ENCODE measurements at places on chromosomes 5 and 9.

GRCh38 chr5:54908774-54909525 is 76.4 kb downstream of the ESM1 start:
- DNase-seq = no peak

DNA sequence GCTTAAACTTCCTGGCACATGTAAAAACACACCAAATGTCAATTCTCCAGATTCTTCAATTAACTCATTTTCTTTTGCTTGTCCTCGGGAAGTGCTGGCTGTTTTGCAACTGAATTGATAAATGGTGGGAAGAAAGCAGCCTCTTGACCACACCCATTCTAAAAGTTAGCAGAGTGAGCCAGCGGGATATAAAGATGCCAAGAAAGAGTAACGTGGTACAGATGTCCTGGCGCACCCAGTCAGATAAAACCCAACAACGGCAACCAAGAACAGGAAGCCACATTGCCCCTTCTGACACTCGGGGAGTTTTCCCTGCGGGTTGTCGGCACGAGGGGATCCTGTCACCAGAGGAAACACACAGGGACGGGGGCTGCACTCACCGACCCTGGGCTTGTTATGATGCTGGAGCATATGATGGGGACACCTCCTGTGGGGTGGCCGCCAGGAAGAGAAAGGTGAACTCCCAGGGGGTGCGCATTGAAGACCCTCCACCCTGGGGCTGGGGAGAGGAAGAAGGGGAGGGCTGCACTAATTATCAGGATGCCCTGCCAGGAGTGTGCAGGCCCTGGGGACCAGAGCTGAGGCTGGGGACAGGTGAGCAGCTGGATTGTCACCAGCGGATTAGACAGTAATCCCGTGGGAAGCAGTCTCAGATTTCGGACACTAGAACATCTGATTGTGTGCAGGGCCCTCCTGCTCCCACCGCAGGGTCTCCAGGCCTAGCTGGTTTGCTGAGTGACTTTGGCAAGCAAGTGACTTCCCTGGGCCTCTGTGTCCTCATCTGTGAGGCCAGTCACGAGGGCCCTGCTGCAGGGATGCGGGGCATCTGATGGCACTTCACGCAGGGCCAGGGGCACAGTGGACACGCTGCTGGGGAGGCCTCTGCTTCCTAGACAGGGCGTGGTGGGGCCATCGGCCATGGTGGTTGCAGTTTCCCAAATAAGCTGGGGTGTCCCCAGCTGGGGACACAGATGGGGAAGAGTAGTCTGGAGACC is 59.2 kb downstream of the CRB2 start:
- no peak for DNase-seq

DNA sequence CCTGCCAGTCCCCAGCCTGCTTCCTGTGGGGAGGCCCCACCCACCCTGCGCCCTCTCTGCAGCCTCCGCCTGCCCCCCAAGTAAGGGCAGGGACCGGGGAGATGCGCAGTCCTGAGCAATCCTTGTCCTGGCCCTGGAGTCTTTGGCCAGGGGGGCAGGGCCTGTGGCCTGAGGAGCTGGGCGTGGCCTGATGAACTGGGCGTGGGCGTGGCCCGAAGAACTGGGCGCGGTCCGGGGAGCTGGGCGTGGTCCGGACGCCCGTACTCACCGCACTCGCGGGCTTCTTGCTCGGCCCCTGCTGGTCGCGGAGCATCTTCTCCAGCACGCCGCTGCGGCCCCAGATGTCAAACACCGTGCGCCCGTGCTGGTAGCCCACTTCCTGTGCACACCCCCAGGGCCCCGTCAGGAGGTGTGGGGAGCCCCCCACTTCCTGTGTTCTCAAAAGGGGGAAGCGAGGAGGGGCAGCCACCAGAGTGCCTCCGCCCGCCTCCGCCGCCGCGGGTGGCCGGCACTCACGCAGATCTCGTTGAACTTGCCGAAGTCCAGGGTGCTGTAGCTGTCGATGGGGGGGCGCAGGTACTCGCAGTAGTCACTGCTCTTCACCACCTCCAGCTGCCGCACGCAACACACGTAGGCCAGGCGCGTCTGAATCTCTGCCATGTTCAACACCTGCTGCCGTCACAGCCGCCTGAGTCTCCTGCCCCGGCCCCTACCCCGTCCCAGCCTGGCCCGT is 2.7 kb upstream of the NSMF start:
- DNase-seq = peak; percentile 81

DNA sequence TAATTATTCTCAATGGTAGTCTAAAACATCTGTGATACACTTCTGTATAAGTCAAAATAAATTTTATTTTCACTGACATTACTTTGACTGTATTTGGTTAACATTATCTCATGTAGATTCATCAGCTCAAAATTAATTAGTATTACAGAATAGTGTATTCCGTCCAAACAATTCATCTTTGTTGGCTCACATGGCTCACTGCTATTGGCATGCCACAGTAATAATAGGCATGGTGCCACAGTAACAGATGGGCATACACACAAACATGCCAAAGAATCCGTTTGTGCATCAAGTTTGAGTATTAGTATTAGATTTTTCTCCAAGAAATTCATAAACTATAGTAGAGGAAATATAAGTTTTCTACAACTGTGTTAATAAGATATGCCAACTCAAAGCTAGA is 14.2 kb downstream of the AP3B1 start:
- DNase-seq = no peak

DNA sequence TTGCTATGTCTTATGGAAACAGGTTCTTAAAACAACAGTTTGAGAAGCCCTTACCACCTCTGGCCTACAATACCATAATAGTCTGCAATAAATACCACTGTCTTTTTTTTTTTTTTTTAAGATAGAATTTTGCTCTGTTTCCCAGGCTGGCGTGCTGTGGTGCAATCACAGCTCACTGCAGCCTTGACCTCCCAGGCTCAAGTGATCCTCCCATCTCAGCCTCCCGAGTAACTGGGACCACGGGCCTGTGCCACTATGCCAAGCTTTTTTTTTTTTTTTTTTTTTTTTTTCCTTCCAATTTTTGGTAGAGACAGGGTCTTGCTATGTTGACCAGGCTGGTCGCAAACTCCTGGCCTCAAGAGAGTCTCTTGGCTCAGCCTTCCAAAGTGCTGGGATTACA is 37.0 kb downstream of the AFF4 start:
- DNase-seq = no peak

GRCh38 chr5:60823574-60823973 is 20.5 kb downstream of the ELOVL7 start:
- no peak for DNase-seq

GRCh38 chr5:1351156-1351555 is 6.3 kb upstream of the CLPTM1L start:
- no peak for DNase-seq

- no peak for DNase-seq
Observed at GRCh38 chr9:93713716-93714115, 137.3 kb downstream of the PHF2 start.

DNA sequence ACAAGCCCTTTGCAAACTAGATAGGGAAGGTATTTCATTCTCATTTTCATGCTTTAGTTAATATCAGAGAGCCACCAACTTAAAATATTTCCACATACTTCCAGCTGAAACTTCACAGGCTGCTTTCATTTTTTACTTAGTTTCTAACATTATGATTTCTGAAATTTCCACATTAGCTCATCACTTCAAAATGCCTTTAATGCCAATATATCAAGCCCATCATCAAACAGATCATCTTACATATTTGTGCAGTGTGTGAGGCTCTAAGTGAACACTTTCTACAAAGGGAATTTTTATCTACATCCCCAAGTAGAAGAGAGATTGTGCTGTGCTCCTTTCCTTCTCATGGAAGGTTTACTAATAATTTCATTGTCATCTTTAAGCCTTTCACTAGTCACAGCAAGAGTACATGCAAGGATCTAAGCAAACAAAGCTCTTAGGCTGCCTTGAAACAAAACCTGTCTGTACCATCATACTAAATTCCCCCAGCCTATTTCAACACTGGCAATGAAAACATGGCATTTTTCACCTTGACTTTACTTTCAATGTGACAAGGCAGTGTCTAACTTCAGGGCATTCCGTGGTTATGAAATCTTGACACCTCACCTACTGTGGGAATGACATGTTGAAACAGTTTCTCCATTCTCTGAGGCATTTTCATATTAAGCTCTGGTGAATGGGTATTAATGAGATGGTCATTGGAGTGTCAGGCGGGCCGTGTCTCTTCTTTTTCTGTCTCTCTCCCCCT is 45.4 kb downstream of the PPP2R2B start:
- DNase-seq = no peak

DNA sequence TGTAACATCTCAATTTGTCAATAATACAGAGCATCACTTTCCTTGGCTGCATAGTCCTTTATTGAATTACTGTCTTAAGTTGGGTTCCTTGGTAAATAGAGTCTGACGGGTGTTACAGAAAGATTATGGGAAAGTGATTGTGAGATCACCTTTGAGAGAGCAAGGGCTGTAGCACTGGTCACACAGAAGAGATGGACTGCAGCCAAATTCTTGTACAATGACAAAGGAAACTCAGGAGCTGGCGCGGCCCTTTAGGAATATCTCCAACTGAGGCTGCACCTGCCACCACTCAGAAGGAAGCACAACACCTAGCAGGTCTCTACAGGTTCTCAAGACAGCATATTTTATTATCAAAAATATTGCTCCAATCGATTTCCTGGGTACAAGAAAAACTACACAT is 350.0 kb upstream of the ISL1 start:
- no peak for DNase-seq

GRCh38 chr5:66891184-66891925 is 295.2 kb downstream of the MAST4 start:
- no peak for DNase-seq

- no peak for DNase-seq
Observed at GRCh38 chr9:72313507-72313906, 51.5 kb downstream of the ZFAND5 start.

- DNase-seq = peak; percentile 1
Observed at GRCh38 chr5:74762599-74762998, 4.3 kb downstream of the GFM2 start.

- peak; percentile 37 for DNase-seq
Observed at GRCh38 chr9:134396825-134397224, 70.6 kb downstream of the RXRA start.

GRCh38 chr5:66223637-66224036 is 79.5 kb downstream of the SREK1 start:
- DNase-seq = no peak

DNA sequence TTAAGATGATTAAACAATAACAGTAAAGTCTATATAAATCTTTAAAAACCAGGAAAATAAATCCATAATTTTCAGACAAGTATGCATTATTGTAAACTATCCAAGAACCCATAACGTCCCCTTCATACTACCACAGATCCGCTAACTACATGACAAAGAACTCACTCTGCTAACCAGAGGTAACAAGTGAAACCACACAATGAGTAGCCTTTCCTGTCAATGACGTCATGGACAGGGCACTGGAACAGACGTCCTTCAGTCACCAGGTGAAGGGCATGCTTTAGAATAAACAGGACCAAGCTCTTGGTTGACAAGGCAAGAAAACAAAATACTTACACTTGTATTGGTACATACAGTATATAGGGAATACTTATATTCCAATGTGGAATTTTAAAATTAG is 45.2 kb downstream of the RNF130 start:
- DNase-seq = no peak

DNA sequence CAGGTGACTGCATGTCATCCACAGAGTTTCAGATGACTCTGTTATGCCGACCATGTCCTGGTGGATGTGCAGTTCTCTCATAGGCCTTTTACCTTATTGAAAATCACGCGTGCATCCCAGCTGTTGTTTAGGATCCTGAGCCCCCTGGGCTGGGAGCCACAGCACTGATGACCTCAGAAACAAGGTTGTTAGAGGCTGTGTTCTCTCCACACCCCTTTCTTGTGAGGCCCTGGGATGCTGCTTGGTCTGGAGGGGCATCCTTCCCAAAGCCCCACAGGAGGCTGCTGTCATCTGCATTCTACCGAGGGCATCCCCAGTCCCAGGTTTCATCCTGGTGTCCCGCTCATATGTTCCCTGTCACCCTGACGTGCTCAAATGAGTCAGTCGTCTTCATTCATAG is 76.5 kb upstream of the IRX4 start:
- no peak for DNase-seq

- DNase-seq = no peak
Observed at GRCh38 chr5:169905017-169905416, 75.3 kb downstream of the INSYN2B start.

- DNase-seq = no peak
Observed at GRCh38 chr9:137676998-137677397, 58.2 kb downstream of the EHMT1 start.

GRCh38 chr5:160434022-160434531 is 12.4 kb downstream of the PTTG1 start:
- no peak for DNase-seq

GRCh38 chr5:38666668-38667498 is 110.4 kb upstream of the LIFR start:
- no peak for DNase-seq

DNA sequence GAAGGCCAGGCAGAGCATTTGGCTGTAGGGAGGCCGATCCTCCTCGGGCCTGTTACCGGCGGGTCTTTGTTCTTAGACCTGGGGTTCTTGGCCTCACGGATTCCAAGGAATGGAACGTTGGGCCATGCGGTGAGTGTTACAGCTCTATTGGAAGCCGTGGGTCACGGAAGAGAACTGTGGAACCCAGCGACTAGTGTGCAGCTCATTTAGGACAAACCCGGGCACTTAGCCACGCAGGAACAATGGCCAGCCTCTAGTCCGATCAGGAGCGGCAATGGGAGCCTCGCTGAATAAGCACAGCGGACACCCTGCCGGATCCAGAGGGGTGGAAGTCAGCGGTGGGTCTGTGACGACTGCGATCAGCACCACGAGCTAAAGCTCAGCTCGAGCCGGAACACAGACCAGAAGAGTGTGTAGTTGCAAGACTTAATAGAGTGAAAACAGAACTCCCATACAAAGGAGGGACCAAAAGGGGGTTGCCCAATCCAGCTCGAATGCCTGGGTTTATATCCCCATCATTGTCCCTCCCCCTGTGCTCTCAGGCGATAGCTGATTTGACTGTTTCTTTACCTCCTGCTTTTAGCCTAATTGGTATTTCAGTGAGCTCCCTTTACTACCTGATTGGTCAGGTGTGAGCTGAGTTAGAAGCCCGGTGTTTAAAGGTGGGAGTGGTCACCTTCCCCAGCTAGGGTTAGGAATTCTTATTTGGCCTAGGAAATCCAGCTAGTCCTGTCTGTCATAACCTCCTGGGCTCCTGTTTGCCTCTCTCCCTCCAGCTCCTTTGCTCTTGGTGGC is 53.7 kb upstream of the RPL26L1 start:
- DNase-seq = no peak

- DNase-seq = no peak
Observed at GRCh38 chr5:142837081-142837725, 67.0 kb downstream of the ARHGAP26 start.

GRCh38 chr5:138875946-138876345 is 811 bp upstream of the LRRTM2 start:
- no peak for DNase-seq

GRCh38 chr5:172144291-172144815 is 43.7 kb downstream of the STK10 start:
- DNase-seq = no peak

DNA sequence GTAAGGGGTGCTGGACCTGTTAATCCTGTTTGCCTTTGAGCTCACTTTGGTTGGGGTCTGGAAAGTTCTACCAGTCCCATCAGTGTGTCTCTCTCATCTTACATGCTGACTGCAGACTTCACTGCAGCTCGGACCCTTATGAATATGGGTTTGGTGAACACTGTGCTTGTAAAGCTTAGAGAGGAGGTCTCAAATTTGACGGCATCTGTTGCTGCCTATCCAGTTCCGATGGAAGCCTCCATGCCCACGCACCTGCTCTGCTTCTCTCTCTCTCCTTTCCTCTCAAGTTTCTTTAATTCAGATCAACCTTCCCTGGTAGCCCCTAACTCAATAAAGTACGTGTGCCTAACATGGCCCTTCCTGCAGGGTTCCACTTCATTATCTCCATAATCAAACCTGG is 217.9 kb downstream of the HSPA4 start:
- DNase-seq = no peak

GRCh38 chr5:72314571-72315172 is 5.4 kb downstream of the MRPS27 start:
- DNase-seq = no peak

Measured in stimulated activated CD8-positive, alpha-beta memory T cell treated with anti-CD3 and anti-CD28 coated beads, Interleukin-7, amount 100 ng/mL, for 4 hours (primary cell).